ENCODE measurements at places on chromosomes 3 and 15.

GRCh38 chr3:2156244-2156847 is 57.7 kb downstream of the CNTN4 start:
- DNase-seq = no peak

- no peak for DNase-seq
These were observed 22.4 kb downstream of the FNDC3B start for GRCh38 chr3:172061724-172062184.

- DNase-seq = no peak
These were observed 773.8 kb downstream of the MECOM start for GRCh38 chr3:168889666-168890065.

- no peak for DNase-seq
These were observed 427.2 kb upstream of the THBS1 start for GRCh38 chr15:39153716-39154115.

DNA sequence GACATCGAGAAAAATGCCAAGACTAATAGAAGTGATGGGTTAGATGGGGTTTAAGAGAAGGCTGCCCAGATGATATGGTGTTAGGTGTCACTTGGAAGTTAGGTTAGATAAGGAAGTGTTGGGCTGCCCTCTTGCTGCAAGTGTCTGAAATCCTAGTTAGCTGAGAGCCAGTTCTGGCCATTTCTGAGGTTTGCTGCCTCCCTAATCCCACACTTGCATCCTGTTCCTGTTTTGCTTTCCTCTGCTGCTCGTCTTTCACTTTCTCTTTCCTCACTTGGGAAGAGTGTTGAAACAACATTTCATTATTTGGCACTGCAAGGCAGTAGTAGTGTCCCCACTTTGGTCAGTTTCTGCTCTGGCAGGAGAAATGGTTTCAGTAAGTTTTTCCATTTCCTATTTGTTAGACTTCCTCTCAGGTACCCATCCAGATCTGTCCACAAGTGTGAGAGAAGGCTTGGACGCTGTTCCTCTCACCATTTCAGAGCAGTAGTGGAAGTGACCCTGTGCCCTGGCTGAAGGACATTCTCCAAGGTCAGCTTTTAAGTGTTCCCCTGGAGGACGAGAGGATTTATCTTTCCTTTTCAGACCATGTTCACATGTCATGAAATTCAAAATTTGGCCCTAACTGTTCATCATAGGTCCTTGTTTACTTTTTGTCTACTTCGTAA is 93.3 kb downstream of the ADAMTSL3 start:
- no peak for DNase-seq

- no peak for DNase-seq
These were observed 12.6 kb upstream of the RPS17 start for GRCh38 chr15:82552861-82553260.
